ENCODE measurements at places on chromosomes 13 and 19.

GRCh38 chr19:55229789-55230182, 1.2 kb upstream of the TMEM86B start:
- no peak for DNase-seq

GRCh38 chr19:22526661-22527272, 104.6 kb upstream of the ZNF98 start:
- no peak for DNase-seq

GRCh38 chr19:9052894-9053293, 34.0 kb upstream of the OR1M1 start:
- DNase-seq: no peak

DNA sequence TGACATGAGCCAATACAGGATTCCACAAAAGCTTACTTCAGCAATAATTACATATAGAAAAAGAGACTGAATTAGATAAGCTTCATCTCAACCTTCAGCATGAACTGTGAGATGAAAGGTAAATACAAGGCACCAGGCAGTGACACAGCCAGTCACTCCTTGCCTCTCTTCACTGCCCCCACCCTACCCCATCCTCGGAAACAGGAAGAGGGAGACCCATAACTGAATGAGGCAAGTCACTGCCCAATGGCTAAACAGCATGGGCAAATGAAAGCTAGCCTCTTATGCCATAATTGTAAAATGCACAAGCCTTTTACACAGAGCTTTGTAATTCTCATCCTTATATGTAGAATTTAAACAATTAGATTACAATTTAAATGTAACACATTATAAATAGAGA, 1.7 kb downstream of the ZNF160 start:
- DNase-seq: no peak

- DNase-seq: no peak
Measured at GRCh38 chr19:42516771-42517170, 11.5 kb downstream of the CEACAM1 start.

GRCh38 chr13:22495819-22496218, 685.0 kb upstream of the SGCG start:
- DNase-seq: no peak

- DNase-seq: no peak
Measured at GRCh38 chr13:92262100-92262788, 863.8 kb downstream of the GPC5 start.

Measured in nucleus accumbens (tissue), 56 donors.